Cortex of kidney (tissue), 1 donor: ENCODE measurements at places on chromosomes 11 and 22.
A peak's percentile ranks its signal among the peaks of the same experiment; 100 is the strongest.

DNA sequence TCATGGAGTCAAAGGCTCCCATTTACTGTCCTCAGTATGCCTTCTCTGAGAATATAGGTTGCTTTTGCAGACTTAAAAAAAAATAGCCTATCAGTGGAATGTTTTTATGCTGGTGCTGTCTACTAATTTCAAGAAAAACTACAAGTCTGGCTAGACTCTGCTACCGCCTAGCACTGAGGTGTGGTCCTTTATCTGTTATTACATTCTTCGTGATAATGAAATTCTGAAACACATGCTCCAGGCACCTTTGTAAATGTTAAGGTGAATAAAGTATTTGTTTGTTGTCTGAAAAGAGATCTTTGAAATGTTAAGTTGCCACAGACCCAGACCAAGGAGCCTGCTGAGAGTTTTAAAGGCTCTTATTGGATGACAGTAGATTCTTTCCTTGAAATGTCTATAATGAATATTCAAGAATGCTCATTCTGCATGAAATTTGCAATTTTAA is 95.3 kb downstream of the DBX1 start:
- DNase-seq: no peak

GRCh38 chr11:20289732-20290131 is 73.8 kb upstream of the HTATIP2 start:
- DNase-seq: no peak

- DNase-seq: no peak
Observed at GRCh38 chr11:83241291-83241946, 44.7 kb downstream of the CCDC90B start.

- DNase-seq: no peak
Observed at GRCh38 chr11:45146072-45147016, at the start of gene PRDM11. Gene PRDM11 (plus strand): TSS chr11:45146639. CDS start chr11:45181767, 35,128 bp downstream.

GRCh38 chr22:49297286-49297870 is 530.3 kb downstream of the BRD1 start:
- DNase-seq: no peak

GRCh38 chr22:27482402-27482801 is 319.2 kb downstream of the MN1 start:
- no peak for DNase-seq

DNA sequence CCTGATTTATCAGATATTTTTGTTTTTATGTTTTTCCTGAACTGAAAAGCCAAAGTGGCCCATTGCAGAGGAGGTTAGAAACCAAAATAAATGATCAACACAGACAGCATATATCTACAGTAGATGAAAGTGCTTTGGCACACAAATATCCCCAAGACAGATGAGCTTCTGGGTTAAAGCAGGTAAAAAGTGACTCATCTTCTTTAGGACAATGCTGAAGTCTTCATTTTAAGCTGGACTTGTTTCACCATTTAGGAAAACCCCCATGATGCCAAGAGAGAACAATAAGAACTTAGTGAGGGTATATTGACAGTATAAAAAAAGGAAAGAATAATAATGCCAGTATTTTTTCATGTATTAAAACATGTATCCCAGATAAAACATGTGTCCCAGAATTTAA is 100.8 kb upstream of the OR9G4 start:
- no peak for DNase-seq

DNA sequence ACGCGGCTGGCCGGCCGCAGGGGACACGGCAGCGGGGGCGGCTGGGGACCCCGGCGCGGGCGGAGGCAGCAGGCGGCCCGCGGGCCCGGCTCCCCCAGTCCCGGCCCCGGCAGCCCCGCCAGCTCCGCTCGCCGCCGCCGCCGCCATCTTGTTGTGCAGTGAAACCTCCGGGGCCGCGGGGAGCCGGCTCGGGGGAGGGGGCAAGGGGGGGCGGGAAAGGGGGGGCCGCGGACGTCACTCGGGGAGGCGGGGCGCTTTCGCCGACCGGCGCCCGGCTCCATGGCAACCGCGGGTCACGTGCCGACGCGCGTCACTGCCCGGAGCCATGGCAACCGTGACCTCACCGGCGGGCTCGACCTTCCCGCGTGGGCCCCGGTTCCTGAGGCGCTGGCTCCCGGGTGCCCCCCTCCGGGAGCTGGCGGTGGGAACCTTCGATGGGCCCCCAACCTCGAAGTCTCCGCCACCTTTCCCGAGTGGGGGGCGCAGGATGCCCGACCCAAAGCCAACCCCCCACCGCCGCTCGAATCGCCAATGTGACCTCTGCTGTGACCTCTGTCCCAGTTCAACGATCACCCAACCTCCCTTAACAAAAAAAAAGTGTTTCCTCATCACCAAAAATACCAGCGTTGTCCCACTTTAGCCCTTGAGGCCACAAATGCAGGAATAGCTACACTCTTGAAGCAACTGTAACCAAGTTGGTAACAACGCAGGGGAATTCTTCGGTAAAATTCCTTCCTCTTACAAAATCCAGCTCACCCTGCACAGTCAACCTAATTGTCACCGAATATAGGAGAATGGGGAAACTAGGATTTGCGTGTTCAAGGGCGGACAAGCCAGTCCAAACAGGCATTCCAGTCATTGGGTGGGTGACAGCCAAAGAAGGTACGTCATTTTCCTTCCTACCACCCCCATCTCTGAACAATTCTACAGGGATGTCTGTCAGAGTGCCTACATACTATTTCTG is at the start of gene SIK3:
Gene SIK3 (minus strand): TSS at position 160 of the 964 bp plus-strand sequence. CDS start 13 bp downstream, at position 147.
- DNase-seq: peak; percentile 60

DNA sequence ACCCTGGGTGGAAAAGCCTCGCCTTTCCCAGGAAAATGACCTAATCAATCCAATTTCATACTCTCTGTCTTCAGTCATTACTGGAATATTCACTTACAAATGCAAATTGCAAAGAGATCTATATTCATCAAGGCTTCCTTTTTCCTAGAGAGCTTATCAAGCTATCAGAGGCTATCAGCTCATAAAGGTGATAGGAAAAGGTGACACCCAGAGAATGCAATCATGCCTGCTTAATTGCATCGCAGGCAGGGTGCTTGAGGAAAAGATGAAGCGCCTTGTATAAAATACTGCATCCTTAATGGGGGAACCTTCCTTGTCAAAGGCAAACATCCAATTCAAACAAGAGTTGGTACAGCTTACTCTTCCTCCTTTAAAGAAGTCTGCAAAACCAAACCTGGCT is 59.7 kb downstream of the SHANK2 start:
- no peak for DNase-seq

GRCh38 chr11:38646382-38646781 is 2048.3 kb upstream of the RAG2 start:
- DNase-seq: no peak

GRCh38 chr11:113237261-113237660 is 77.1 kb upstream of the TTC12 start:
- no peak for DNase-seq

- DNase-seq: no peak
Observed at GRCh38 chr22:32546496-32546895, 71.9 kb downstream of the FBXO7 start.

DNA sequence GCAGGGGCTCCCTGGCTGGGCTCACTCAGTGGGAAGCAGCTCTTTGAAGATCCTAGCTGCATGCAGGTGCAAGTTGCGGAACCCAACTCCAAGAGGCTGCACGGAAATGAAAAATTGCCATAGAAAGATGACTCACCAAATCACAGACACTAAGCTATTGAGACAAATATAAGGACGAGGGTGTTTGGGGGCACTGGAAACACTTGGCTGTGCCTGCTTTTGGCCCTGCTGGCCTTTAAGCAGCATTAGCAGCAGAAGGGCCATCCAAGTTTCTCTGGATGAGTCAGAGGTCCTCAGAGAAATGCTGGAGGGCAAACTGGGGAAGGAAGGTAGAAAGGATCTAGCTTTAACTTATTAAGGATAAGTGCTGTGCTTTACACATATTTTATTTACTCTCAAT is 282.3 kb downstream of the KIRREL3 start:
- no peak for DNase-seq

DNA sequence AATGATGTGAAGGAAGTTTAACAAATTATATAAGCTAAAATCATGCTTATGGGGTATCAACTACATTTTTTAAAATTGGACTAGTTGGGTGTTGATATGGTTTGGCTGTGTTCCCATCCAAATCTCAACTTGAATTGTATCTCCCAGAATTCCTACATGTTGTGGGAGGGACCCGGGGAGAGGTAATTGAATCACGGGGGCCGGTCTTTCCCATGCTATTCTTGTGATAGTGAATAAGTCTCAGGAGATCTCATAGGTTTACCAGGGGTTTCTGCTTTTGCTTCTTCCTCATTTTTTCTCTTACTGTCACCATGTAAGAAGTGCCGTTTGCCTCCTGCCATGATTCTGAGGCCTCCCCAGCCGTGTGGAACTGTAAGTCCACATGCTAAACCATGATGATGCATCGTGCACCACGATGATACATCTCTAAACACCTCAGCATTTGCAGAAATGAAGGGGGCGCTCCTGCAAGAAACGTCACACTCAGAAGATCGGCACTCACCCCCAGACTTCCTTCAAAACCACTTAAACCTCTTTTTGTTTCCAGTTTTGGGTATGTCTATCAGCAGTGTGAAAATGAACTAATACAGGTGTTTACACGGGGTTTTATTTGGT is 340.0 kb downstream of the SHANK2 start:
- no peak for DNase-seq

DNA sequence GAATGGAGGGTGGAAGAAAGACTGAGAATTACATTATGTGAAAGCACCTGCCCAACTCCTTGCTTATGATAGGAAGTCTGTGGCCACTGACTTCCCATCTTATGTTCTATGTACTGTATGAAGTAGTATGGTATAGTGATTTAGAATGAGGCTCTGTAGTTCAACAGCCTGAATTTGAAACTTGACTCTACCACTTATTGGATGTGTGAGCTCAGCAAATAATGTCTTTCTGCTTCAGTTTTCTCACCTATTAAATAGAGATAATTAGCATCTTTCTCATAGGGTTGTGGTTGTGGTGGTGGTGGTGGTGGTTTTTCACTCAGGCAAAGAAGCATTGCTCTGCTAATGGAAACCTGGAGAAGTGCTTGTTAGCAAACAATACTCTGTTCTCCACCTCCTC is 121.6 kb downstream of the PAX6 start:
- DNase-seq: no peak

- no peak for DNase-seq
Observed at GRCh38 chr11:68396516-68396915, 64.0 kb upstream of the PPP6R3 start.

DNA sequence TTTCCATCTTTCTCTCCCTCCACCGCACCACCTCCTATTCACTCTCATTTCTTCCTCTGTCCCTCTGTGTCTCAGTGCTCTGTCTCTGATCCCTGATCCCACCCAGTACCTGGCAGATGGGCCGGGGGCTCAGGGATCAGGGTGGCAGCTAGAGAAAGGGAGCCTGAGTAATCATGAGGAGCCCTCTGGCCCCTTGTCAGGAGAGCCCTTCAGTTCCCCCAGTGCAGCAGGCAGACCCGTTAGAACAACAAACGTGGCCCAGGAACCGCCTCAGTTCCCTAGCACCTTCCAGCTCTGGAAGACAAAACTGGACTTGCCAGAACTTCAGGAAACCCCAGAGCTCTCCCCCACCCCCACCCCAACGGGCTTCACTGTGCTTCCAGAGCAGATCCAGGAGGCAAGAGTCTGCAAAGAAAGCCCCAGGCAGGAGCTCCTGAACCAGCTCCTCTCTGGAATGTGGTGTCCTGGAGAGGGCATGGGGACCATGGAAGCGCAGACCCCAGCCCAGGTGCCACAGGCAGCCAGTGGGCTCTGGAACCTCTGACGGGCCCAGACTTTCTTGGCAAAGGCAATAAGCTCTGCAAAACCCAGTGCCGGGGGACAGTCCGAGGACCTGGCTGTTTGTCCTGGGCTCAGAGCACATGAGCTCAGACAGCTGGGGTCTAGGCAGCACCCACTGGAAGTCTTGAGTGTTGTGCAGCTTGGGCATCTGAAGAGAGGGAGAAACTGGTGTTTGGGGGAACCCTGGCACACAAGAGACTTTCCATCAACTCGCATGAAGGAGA is 43.2 kb downstream of the LMO1 start:
- DNase-seq: no peak

DNA sequence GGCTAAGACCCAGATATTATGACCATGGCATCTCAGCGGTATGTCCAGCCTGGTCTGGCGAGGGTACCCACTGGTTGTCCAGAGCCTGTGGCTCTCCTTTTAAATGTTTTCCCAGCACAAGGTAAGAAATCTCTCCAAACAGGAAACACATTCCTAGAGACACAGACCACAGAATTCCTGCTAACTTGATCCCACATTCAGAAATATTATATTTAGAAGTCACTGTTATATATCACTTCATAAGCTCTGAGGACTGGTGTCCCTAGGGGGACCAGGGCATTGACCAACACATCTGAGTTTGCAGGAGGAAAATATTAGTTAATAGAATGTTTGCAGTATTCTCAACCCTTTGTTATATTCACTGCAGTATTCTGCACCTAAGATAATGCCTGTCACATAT is 23.1 kb downstream of the TMPRSS13 start:
- no peak for DNase-seq

- DNase-seq: no peak
Observed at GRCh38 chr11:69066122-69067112, 17.7 kb downstream of the TPCN2 start.

GRCh38 chr11:70383664-70384565 is 14.4 kb upstream of the CTTN start:
- no peak for DNase-seq

- DNase-seq: no peak
Observed at GRCh38 chr11:131626788-131627187, 256.4 kb downstream of the NTM start.

DNA sequence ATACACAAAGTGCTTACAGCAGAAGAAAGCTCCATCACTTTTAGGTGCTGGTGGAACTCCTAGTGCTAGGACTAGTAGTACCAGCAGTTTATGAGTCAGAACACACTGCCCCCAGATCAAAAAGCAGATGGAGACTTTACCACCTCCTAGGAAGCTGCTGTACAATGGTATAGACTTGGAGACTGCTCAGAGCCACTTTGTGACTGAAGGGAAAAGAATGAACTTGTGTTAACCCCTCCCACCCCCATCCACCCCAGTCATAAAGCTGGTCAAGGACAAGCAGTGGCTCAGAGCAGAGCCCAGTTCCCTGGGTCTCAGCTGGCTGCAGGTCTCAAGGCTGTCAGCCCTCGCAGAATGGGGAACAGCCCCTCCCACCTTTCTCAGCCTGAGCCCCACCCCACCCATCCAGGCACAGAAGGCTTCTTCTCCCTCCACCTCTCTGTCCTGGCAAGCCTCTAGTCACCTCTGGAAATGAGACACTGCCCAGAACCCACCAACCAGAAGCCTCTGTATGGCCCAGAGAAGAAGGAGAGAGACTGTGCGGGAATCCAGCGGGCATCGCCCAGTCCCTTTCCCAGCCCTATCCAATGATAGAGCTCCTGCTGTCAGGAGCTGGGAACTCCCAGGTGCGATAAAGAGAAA is 23.8 kb downstream of the PACSIN2 start:
- DNase-seq: no peak

DNA sequence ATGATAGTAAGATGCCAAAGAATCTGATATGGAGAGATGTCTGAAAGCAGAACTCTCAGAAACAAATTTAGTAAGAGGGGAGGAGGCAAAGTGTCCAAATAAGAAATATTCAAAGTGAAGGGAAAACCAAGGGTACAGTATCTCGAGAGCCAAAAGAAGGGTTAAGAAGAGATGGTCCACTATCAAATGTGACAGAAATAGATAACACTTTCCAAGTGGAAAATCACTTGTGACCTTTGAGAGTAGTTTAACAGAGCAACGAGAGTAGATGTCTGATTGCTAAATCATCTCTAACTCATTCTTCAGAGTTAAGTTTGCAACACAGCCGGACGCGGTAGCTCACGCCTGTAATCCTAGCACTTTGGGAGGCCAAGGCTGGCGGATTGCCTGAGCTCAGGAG is 4.3 kb upstream of the BUD13 start:
- no peak for DNase-seq

GRCh38 chr11:81005595-81005994 is 1564.8 kb upstream of the TENM4 start:
- no peak for DNase-seq

- DNase-seq: no peak
Observed at GRCh38 chr11:35239471-35240075, 100.6 kb downstream of the CD44 start.
